Amniotic stem cell (primary cell): ENCODE measurements at places on chromosomes 6 and 20.

DNA sequence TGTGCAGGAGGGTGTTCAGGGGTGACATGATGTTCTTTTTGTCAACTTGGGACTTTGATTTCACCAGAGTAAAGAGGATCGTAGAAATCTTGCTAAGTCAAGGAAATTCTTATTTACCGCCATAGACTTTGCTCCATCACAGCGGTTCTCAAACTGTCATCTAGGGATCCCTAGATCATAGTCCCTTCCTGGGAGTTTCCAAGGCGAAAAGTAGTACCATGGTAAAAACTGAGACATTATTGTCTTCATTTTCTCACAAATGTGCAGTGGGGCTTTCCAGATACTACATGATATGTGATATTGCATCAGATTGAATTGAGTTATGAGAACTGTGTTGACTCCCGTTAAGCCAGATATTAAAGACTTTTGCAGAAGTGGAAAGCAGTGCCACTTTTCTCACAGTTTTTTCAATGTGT, 79.7 kb downstream of the JARID2 start:
- no peak for DNase-seq

DNA sequence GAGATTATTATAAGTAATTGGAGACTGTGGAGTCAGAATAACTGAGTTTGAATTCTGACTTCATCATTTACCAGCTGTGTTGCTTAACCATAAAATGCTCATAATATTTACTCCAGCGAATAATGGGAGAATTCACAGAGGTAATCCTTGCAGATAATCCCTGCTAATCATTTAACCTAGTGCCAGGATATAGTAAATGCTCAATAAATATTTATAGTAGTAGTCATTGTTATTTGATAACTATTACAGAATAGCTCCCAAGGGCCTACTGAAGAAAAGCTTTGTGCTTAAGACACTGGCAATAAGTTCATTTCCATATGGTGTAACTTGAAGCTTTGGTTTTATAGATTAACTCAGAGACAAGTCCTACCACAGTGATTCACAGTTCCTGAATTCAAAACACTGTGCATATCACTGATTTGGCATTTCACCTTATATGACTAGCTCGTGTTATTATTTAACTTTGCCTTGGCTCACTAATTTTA, 208.8 kb upstream of the PLCB4 start:
- DNase-seq, result peak; percentile 51

GRCh38 chr20:19404826-19405225, 192.4 kb downstream of the SLC24A3 start:
- DNase-seq, result no peak

DNA sequence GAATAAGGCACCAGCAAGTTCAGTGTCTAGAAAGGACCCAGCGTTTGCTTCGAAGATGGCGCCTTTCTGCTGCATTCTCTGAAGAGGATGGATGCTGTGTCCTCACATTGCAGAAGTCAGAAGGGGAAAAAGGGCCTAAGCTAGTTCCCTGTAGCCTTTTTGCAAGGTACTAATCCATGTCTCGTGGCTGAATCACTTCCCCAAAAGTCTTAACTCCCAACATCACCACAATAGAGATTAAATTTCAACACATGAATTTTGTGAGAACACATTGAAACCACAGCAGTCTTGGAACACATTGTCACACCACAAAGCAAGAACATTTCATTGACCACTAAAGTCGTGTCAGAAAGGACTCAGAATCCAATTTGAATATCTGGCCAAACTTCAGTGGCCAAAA, 42.1 kb downstream of the KLHL31 start:
- no peak for DNase-seq

GRCh38 chr20:11891077-11891775, 26.5 kb upstream of the BTBD3 start:
- no peak for DNase-seq

DNA sequence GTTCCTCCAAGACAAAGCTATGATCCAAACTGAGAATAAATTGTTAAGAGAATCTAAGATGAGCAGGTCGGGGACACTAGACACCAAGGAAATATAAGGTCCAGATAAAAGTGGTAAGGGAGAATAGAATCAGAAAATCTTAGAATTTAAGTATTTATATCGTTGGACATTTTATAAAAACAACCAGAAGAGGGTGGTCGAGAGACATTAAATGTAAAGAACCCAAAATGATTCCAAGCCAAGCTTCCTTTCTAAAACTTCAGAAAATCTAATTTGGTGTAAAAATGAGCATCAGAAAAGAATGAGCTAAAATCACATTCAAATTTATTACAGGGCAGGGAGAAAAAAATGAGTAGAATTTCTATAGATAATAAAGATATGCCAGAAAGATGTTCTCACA, 97.8 kb upstream of the OGFRL1 start:
- DNase-seq, result peak; percentile 36

GRCh38 chr6:21164768-21165326, 428.7 kb upstream of the SOX4 start:
- DNase-seq, result no peak

- no peak for DNase-seq
These were observed 25.5 kb upstream of the PRL start for GRCh38 chr6:22322103-22323030.

- no peak for DNase-seq
These were observed 148.0 kb upstream of the SPTLC3 start for GRCh38 chr20:12860619-12861247.

DNA sequence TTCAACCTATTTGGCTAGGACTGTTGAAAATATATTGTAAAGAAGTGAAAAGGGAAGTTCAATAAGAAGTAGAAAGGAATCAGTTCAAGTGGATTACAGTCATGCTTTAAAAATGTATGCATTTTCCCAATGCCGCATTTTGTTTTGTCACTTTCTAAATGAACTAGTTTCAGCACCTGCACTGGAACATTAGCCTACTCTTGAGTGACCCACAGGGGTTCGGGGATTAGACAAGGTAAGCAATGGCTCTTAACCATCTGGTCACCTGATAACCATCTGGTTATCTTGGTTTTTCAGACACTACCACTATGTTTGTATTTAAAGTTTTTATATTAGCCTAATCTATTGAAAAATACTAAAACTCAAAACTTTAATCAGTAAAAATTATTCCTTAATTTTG, 97.6 kb downstream of the CD164 start:
- DNase-seq, result no peak

DNA sequence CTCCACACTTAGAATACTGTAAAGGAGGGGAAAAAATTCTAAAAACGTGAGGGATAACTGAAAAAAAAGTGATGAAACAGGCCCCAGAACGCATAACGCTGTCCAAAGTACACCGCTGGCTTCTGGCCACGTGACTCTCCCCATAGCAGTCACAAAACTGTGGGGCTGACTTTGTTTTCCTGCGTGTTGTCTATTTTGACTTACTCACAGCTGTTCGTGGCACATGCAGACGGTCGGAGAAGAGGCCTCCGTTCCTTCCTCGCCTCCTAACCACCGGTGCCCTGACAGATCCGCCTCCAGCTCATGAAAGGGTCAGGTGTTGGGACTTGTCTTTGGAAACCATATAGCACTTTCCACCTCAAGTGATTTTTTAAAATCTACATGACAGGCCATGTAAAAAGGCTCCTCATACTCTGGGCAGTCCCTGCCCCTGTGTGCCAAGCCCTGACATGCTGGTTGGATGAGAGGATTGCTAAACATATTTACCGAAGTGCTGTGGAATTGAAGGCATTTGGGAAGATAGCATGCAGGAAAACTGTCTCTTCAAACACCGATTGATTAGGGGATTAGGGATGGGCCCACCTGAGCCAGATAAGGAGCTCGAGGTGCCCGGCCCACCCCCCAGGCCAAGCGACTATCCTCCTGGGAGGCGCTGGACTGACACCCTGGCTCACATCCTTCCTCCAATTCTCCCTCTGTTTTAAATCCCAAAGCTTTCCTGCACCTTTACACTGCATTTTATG, 54.8 kb downstream of the DACT2 start:
- DNase-seq, result no peak

DNA sequence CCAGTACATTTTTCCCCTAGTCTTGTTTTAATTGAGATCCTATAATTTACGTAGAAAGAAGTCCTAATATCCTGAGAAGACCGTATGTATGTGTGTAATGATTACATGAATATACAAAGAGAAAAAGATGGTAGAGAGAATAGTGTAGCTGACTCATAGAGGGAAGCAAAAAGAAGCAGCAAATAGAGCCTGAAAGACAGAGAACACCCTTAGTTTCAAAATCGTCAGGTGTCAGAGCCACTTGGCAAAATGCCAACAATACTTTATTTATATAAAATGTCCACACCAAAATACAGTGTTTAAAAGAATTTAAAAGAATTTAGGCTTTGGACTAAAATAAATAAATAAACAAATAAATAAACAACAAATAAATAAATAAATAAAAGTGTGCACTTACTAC, 1414.1 kb upstream of the EYS start:
- DNase-seq, result no peak

GRCh38 chr6:159788276-159788675, 1.1 kb downstream of the TCP1 start:
- DNase-seq, result no peak

DNA sequence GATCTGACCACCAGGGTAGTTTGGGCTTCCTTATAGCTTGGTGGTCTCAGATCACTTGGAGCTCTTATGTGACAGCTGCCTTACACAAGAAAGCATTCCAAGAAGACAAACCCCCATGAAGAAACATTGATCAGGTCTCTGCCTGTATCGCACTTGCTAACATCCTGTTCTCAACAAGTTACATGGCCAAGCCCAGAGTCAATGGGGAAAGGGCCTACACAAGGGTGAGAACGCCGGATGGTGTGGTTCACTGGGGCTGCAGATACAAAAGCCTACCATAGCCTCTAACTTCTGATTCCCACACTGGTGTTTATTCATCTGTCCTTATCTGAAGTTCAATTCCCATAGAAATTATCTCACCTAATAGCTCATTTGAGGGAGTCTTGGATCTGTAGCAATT, 235.5 kb downstream of the SYNDIG1 start:
- no peak for DNase-seq

DNA sequence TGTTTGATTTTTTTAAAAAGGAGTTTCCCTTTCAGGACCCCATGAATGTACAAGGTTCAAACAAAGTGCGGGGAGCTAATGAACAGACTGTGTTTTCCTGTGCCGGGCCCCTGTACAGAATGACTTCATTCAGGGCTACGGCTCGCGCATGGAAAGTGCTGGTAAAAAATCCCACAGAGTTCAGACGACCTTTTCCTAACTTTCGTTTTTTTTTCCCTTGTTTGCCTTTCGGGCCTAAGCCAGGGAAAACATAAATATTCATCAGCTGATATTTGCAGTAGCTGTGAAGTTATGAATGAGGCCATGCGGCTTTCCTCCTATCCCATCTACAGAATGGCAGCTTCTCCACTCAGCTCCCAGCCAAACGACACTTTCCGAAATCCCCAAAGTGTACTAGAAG, 74.0 kb downstream of the HAO1 start:
- no peak for DNase-seq

DNA sequence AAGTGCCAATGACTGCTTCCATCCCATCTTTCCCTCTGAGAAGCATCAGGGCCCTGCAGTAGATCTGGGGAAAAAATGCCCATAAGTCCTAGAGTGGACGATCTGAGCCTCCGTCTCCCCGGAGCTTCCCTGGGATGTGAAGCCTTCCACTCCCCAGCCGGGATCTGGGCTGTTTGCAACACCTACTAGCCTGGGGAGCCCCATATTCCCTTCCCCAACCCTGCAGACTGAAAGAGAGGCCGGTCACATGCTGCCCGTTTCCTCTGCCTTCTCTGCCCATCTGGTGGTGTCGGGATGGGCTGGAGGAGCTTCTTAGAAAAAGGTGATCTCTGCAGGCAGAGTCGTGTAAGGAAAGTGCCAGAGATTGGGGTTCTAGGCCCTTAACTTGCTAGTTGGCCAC, 1.1 kb downstream of the SNPH start:
- no peak for DNase-seq

- no peak for DNase-seq
These were observed 16.0 kb downstream of the LINC00237 start for GRCh38 chr20:21090111-21090618.
